ENCODE measurements at places on chromosomes 16 and 17.

DNA sequence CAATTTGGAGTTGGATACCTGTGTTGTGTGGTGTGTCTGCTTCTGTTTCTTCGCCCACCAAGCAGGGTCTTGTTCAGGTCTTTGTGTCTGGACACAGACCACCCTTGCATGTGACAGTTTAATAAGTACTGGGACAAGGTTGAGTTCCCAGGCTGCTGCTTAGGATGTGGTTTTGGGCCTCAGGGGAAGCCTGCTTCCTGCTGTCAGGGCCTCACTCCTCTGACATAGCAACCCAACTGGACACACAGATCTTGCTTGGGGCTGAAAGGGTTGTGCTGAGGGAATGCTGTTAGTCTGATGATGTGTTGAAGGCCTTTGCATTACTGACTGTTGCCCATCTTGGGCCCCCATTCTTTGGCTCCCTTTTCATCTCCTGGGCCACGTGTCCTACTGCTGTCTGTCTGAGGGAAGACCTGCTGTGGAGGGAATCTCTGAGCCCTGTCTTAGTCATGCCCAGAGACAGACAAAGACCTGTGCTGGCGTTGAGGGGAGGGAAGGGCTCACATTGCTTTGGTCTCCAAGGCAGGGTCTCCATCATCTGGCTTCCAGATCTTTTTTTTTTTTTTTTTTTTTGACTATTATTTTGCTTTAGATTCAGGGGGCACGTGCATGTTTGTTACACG is 4.7 kb upstream of the TGFB1I1 start:
- DNase-seq = no peak

DNA sequence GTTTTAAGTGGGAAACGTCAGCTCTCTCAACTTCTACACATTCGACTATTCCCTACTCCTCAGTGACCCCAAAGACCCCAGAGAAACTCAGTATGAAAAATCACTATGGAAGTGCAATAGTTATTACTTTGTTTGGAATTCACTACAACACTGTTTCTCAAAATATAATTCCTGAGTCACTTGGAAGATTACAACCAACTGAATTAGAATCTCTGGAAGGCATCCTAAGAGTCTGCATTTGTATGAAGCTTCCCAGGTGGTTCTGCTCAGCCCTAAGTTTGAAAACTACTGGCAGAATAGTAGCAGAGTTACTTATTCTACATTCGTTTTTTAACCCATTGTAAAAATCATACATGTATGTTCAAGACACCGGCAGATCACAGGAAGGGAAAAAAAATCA is 525.6 kb downstream of the MAF start:
- DNase-seq = no peak

- no peak for DNase-seq
Measured at GRCh38 chr17:45342306-45342705, 25.5 kb upstream of the MAP3K14 start.

DNA sequence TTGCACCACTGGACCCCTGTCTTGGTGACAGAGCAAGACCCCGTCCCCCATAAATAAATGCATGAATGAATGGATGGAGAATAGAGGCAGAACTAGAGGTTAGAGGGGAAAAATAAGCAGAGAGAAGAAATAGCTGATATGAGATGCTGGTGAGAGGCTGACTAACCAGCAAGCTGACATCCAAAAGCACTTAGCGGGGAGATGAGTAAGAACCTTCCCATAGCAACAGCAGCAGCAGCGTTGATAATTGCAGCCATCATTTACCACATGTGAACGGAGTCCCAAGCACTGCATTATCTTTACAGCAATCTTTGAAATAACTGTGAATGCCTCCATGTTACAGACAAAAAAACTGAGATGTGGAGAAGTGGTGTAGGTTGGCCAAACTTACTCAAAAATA is 777.3 kb upstream of the EEF2KMT start:
- no peak for DNase-seq

DNA sequence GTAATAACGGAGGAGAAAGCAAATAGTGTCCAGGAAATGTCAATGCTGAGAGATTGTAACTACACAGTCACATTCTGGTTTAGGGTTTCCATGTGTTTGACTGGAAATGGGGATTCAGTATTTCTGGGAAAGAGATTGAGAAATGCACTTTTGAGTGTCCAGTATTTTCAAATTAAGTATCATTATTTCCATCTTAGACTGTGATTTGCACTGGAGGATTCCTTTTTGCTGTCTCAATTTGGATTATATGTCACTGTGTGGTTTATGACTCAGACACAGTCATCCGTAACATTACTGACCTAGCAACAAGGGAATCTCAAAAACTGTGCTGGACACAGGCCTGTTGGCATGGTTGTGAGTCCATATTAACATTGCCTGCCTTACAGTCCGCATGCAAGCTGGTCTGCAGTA is 681.4 kb downstream of the CDH11 start:
- no peak for DNase-seq

DNA sequence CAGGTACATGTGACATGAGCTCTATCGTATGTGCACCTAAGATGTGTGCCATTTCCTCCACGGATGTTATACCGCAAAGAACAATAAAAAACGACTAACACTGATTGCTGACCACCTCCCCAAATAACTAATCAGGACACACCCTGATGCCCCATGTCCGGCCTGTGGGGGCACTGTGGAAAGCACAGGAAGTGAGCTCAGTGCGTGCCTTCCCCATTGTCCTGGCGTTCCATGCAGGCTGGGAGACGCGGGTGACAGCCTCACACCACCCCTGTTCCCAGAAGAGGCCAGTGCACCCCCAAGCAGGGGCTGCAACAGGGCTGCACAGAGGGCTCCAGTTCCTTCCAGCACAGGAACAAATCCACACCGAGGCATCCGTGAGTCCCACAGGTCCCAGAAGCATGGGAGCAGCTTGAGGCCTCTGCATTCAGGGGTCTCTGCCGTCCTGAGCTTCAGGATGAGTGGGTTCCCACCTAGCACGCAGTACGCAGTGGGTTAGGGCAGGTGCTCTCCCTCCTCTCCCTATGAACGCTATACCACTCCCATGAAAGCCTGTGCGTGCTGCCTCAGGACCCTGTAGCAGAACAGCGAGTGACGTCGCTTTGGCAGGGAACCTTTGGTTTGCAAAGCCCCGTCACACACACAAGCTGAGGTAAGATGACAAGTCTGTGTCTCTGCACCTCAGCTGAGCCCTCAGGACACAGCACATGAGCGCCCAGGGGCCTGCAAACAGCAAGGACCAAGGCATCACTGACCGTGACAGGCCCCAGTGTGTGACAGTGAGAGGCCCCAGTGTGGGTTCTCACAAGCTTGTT is 117.7 kb downstream of the ZNF778 start:
- no peak for DNase-seq

DNA sequence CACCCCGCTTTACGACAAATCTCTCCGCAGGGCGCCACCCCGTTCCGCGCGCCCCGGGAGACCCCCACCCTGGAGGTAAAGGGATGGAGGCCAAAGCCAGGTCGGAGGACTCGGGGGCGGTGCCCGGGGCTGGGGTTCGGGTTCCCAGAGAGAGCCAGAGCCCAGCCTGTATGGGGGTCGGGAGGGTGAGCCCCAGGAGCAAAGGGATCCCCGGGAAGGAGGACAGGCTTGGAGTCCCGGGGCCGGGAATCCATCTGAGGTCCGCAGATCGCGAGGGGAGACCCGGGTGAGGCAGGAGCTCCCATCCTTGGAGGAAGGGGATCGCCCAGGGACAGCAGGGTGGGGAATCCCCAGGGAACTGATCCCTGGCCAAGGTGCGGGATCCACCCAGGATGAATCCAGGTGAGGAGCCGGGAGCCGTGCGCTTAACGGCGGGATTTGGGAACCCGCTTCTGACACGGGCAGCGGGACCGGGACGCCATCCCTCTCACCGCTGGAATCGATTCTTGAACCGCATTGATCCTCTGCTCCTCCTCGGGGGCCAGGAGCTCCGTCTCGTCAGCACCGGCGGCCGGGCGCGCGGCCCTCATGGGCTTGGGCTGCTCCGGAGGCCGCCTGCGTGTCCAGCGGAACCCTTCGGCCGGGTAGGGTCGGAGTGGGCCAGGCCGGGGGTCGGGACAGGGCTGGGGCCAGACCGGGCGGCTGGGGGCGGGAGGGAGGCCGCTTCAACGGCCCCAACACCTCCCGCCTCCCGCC is at the start of gene MMD:
MMD (minus strand) TSS at position 657 of the 756 bp plus-strand sequence; CDS start at position 517, 140 bp downstream.
- no peak for DNase-seq

DNA sequence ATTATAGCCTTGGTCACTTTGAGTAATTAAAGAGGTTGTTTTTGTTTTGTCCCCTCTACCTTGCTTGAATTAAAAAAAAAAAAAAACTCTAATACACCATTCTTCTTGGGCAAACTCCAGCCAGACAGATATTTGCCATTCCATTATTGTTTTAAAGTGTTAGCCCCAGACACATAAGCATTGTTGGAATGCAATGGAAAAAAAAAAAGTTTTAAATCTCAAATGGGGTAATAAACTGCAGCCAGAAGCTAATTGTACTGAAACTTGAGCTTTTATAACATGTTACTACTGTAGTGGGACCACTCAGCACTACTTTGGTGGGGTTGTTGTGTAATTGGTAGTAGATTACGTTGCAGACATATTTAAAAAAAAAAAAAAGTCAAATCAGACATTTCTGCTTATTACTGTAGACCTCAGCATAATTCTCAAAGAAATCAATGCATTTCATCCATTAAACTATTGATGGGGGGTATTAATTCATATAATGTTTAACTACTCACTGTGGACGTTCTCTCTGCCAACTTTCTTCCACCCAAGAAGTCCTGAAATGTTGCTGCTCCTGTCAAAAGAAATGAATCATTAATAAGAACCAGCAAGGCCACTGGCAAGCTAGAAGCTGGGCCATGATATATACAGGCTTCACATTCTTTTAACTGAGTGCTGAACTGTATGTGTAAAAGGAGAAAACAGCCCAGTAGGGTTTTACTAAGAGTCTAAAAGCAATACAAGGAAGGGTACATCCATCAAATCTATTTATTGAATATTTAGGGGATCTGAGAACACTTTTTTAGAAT is 626.6 kb upstream of the SOX9 start:
- DNase-seq = no peak

GRCh38 chr16:50499254-50499653 is 48.9 kb upstream of the NKD1 start:
- no peak for DNase-seq

GRCh38 chr17:6494239-6494941 is 50.1 kb downstream of the PIMREG start:
- no peak for DNase-seq

DNA sequence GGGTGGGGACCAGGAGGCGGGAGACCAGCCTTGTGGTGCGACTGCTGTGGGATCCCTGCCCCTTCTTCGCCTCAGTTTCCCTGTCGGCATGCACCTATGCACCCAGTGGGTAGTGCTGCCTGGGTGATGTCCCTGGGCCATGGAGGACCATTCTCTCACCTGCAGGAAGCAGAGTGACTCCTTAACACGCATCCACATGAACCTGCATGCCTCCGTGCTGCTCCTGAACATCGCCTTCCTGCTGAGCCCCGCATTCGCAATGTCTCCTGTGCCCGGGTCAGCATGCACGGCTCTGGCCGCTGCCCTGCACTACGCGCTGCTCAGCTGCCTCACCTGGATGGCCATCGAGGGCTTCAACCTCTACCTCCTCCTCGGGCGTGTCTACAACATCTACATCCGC is 25.2 kb downstream of the ADGRG5 start:
- DNase-seq = no peak

- no peak for DNase-seq
Measured at GRCh38 chr17:28247671-28248555, 71.1 kb upstream of the TMEM97 start.

- DNase-seq = no peak
Measured at GRCh38 chr16:4098501-4098900, 17.7 kb downstream of the ADCY9 start.

GRCh38 chr17:59121901-59122480 is 15.3 kb upstream of the TRIM37 start:
- DNase-seq = no peak

- DNase-seq = no peak
Measured at GRCh38 chr16:14356064-14356463, 274.0 kb downstream of the PARN start.

DNA sequence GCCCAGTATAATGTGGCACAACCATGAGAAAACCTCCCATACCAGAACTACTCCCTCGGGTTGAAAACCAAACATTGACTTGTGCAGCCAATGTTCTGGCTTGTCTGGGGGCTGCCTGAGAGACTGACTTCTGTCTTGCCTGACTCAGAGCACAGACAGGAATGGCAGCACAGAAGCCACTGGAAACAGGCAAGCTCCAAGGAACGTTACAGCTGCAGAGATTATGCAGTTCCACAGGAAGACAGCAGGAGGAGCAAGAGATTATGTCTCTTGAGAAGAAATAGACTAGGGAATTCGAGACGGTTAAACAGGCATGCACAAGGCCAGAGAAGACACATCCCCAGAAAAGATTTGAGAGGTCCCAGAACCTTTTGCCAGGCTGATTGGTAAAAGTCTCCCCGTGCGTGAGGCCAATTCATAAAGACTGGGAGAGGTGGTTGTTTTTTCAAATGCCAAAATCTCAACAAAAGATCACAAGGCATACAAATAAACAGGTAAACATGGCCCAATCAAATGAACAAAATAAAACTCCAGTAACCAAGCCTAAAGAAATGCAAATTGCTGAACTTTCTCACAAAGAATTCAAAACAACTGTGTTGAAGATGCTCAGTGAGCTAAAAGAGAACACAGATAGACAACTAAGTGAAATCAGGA is 90.6 kb upstream of the CDH5 start:
- DNase-seq = peak; percentile 74

- DNase-seq = no peak
Measured at GRCh38 chr16:81562174-81562849, 117.7 kb downstream of the CMIP start.

DNA sequence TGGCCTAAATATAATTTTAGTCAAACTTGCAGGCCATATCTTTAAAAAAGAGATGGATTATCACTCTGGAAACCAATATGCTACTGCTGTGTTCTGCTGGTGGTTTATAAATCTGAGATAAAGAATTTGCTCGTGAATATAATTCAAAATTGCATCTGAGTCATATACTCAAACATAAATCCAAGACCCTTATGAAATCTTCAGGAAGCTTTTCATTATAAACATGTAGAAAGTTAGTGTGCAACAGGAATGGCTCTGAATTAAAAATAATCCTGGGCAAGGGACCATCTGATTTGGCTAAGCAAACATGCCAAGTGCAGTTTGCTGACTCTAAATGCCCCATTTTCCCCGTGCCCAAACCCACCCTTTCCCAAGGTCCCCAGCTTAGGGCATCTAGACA is 57.3 kb downstream of the TEX2 start:
- no peak for DNase-seq

GRCh38 chr16:855471-855870 is 54.9 kb upstream of the GNG13 start:
- DNase-seq = no peak

- DNase-seq = peak; percentile 66
Measured at GRCh38 chr17:78723001-78723796, 58.9 kb downstream of the CYTH1 start.

GRCh38 chr17:42407289-42407836 is 15.7 kb downstream of the CAVIN1 start:
- DNase-seq = peak; percentile 93

GRCh38 chr17:67452681-67453554 is 75.8 kb downstream of the PITPNC1 start:
- no peak for DNase-seq

- DNase-seq = no peak
Measured at GRCh38 chr16:81384006-81384405, 60.6 kb upstream of the CMIP start.

All from NCI-H1694 (cell line).